Activated CD8-positive, alpha-beta memory T cell treated with anti-CD3 and anti-CD28 coated beads for 4 hours (primary cell): ENCODE measurements at places on chromosomes 4 and X.

- no peak for DNase-seq
These were observed 413.7 kb downstream of the PPP3CA start for GRCh38 chr4:100933628-100934027.

- no peak for DNase-seq
These were observed 33.9 kb downstream of the CLCN5 start for GRCh38 chrX:49956313-49956712.

DNA sequence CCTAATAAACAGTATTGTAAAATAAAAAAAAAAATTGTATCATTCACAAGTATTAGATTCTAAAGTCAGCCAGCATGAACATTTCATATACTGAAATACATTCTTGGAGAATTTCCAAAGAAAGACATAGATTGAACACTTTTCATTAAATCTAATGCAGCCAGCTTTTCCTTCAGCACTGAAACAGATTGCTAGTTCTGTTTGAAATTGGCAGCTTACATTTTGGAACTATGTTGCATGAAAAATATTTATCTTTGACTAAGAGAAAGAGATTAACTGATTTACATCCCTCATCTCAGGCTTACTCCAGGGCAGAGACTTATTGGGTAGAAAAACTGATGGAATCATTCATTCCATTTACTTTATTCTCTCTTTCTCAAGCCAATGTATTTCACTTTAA lies 272.7 kb downstream of the PDHA2 start:
- no peak for DNase-seq

- DNase-seq = no peak
These were observed 82.4 kb downstream of the PRDM5 start for GRCh38 chr4:120839974-120840751.

DNA sequence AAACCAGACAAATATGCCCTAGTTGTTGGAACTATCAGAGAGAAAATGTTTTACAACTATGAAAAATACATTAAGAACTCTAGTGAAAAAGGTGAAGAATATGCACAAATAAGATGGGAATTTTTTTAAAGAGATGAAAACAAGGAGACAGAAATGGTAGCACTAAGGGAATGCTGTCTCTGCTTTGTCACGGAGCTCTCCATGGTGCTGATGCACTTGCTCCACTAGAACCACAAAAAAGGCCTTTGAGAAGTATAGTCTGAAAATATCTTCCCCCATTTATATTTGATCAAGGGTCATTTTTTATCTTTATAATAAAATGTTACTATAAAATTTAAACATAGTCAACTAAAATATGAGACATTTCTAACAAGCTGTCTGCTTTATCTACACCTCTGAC lies 1655.5 kb upstream of the AGA start:
- DNase-seq = no peak

- no peak for DNase-seq
These were observed 235.3 kb downstream of the TENM3 start for GRCh38 chr4:182478475-182478874.

GRCh38 chrX:45557387-45557786 lies 356.7 kb upstream of the DIPK2B start:
- DNase-seq = no peak
